ENCODE measurements at places on chromosomes 5 and 9.

GRCh38 chr9:8855046-8855445 is 1055.5 kb upstream of the DMAC1 start:
- DNase-seq: no peak

GRCh38 chr9:78618735-78619134 is 321.8 kb downstream of the PSAT1 start:
- no peak for DNase-seq

- no peak for DNase-seq
Measured at GRCh38 chr9:115367780-115368525, 250.0 kb upstream of the TNC start.

DNA sequence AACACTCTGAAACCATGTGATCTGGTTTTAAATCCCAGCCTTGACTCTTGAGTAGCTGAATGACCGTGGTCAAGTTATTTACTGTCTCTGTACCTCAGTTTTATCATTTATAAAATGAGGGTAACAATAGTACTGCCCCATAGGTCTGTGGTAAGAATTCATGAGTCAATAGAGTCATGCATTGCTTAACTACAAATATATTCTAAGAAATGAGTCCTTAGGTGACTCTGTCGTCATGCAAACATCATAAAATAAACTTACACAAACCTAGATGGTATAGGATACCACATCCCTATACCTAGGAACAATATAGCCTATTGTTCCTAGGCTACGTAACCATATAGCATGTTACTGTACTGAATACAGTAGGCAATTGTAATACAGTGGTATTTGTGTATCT is 20.3 kb upstream of the ABCA1 start:
- no peak for DNase-seq

DNA sequence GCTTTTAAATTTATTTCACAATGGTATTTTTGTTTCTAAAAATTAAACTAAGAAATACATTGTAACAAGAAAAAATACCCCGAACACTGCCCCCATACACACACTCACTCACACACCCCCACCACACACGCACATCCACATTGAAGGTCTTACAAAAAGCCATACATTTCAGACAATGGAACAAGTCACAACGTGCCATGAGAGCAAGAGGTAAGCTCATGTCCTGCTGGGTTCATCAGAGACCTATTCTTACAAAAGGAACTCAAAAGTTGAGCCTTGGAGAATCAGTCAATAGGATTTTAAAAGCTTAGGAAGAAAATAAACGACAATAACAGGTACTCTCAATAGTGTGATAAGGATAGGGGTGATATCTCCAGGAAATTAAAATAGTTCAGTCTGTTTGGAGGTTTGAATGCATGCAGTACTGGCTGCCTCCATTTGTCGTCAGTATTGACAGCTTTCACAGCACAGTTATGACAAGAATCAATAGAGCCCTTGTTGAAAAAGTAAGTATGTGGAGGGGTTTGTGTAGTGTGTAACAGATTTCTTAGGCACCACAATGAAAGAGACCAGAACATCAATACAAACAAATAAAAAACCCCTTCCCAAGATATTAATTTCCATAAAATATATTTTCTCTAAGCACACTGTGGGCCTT is 1826.2 kb upstream of the CDH6 start:
- no peak for DNase-seq

GRCh38 chr5:169450464-169450863 is 133.1 kb upstream of the SPDL1 start:
- DNase-seq: no peak

- no peak for DNase-seq
Measured at GRCh38 chr5:133428072-133428660, 184.2 kb downstream of the FSTL4 start.

DNA sequence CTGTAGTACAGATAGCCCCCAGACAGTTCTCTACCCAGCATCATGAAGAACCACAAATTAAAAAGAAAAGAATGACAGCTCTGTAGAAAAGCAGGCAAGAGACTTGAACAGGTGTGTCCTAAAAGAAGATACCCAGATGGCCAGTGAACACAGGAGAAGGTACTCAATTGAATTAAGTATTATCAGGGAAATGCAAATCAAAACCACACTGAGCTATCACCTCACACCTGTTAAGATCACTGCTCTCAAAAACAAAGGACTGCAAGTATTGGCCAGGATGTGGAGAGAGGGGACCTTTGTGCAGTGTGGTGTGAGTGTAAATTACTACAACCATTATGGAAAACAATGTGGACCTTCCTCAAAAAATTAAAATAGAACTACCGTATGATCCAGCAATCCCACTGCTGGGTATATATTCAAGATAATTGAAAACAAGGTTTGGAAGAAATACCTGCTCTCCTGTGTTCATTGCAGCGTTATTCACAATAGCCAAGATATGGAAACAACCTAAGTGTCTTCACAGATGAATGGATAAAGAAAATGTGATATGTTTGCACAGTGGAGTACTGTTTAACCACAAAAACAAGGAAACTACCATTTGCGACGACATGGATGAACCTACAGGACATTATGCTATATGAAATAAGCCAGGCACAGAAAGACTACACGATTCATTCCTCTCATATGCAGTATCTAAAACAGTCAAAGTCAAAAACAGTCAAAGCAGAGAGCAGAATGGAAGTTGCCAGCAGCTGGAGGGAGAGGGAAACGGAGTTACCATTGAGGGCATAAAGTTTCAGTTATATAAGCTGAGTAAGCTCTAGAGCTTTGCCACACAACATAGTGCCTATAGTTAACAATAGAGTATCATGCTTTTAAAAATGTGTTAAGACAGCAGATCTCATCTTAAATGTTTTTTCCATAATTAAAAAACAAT is 102.6 kb downstream of the WNK2 start:
- DNase-seq: no peak

- no peak for DNase-seq
Measured at GRCh38 chr5:107085572-107085971, 585.2 kb downstream of the EFNA5 start.

DNA sequence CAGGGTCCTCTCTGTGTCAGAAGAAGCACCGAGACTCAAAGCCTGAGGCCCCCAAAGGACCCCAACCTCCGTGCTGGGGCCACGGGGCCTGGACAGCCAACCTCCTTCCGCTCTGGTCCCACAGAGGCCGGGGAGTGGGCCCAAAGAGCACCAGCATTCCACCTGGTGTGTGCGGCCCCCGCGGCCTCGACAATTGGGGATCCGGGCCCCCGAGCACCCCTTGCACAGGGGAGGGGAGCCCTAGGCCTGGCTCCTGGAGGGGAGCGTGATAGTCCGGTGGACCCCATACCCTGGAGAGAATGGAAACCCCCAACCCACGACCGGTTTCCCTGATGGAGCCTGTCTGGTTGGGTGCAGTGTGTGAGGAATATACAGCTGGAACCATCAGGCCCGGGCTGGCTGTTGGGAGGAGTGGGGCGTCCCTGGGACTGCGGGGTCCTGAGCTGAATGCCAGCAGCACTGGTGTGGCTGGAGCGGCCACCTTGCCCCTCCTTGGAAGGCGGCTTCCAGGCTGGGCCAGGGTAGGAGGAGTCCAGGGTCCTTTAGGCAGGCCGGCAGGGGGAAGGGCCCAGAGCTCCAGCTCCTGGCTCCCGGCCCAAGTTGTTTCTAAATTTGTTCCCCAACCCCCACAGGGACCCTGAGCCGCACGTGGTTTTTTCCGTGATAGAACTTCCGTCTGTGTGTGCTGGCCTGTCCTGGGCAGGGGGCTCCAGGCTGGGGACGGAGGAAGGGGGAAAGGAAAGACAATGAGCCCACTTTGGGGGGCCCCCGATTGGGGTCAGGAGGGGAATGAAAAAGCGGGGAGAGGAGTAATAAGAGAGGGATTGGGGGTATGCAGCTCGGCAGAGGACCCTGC is 825 bp upstream of the TOR4A start:
- DNase-seq: no peak

GRCh38 chr9:16514131-16514530 is 356.3 kb downstream of the BNC2 start:
- DNase-seq: no peak

- no peak for DNase-seq
Measured at GRCh38 chr5:95922798-95923197, 38.9 kb downstream of the ELL2 start.

DNA sequence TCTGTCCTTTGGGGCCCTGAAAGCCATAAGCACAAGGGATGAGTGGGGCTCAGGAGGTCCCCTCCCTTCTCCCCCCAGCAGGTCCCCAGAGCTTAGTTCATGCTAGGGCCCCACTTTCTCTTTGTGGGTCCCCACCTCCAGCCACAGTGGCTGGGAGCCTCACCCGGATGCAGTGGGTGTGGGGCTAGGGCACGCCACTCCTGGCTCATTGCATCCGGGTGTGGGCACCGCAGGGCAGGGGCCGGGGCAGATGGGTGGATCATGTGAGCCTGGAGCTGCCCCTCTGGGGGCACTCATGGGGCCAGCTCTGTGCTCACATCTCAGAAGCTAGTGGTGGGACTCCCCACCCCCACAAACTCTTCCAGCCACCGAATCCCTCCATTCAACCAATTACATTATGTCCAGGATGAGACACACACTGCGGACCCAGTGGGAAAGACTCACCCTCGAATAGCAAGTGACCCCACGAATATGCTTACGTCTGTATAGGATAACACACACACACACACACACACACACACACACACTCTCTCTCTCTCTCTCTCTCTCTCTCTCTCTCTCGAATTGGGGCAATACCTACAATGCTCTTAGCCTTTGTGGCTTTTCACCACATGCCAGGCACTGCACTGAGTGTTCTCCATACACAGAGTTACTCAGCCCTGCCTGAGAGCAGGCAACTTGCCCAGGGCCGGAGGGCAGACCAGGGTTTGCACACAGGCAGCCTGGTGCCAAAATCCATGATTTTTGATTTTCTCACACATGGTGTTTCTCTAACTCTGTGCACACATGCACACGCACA is 16.8 kb upstream of the PHYKPL start:
- DNase-seq: no peak
